ENCODE measurements at places on chromosomes 4 and X.

DNA sequence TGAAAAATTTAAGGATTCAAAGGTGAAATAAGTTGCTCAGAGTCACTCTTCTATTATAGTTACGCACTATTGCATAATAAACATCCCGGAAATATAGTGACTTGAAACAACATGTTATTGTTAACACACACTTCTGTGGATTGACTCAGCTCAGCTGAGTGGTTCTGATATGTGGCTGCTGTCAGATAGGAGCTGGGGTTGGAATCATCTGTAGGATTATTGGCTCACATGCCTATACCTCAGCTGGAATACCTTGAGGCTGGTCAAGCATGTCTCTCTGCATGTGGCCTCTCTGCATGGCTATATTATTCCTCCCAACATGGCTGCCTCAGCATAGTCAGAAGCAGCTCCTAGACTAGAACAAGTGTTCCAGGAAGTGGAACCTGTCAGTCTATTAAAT is 486.7 kb upstream of the MAGEB2 start:
- no peak for DNase-seq

- no peak for DNase-seq
These were observed 367.6 kb downstream of the BCOR start for GRCh38 chrX:39729981-39730661.

GRCh38 chrX:68991691-68992345 is 163.0 kb downstream of the EFNB1 start:
- DNase-seq, result no peak

DNA sequence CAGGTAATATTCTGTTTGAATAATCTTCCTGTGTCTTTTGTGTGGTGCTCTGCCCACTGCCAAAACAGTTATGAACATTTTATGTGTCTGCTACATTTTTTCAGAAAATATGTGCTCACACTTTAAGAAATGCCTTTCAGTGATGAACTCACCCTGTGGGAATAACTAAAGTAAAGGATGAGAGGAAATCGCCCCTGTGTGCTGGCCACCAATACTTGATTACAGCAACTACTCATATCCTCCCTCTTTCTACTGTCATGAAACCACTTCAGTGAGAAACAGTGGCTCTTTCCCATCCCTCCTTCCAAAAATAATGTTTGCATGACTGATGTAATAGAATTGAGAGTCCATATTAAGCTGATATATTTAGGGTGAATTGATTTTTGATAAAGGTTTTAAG is 900.9 kb downstream of the RAB28 start:
- DNase-seq, result no peak

GRCh38 chrX:74535408-74536151 is 78.8 kb downstream of the RLIM start:
- no peak for DNase-seq

- DNase-seq, result no peak
These were observed 76.5 kb upstream of the NRK start for GRCh38 chrX:105745863-105746262.

GRCh38 chrX:20267607-20267930 is 860 bp upstream of the RPS6KA3 start:
- DNase-seq, result no peak
